Effector memory CD4-positive, alpha-beta T cell (primary cell): ENCODE measurements at places on chromosomes 13 and 19.
A peak's percentile ranks its signal among the peaks of the same experiment; 100 is the strongest.

DNA sequence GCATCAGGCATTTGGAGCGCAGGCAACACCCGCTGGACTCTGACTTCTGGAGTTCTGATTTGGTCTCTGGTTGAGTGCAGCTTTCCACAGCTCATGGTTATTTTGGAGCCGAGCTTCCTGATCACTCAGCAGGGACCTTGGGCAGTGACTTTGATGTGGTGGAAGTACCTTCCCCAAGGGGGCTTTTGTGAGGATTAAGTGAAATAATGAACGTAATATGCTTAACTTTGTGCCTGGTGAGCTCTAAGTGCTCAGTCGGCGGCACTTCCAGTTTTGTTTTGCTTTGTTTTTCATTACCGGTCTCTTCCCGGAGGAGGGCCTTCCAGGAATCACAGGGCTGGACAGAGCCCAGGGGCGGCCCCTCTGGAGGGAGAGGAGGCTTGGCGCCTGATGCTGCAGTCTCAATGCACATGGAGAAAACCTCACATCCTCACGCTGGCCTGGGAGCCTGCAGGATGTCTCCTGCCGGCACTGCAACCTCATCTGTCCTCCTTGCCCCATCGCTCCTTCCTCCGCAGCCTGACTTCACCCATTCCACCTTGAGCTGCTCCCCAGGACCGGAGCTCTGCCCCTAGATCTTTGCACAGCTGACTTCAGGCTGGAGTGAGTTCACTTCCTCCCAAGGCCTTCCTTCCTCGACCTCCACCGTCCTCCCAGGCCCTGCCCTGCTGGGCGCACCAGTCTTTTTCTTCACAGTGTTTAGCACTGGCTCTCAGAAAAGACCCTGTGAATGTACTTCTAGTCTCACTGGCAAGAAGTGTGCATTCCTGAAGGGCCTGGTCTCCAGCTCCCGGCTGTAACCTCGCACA is 1.5 kb downstream of the PLEKHF1 start:
- DNase-seq: no peak
- peak overlapping the region; percentile 83 for H3K27ac ChIP-seq
- H3K36me3 ChIP-seq: no peaks in the 10 kb centered on the region
- H3K27me3 ChIP-seq: no peaks in the 10 kb centered on the region
- peak overlapping the region; percentile 95 for H3K4me3 ChIP-seq
- H3K4me1 ChIP-seq: peaks cover 38% of the 10 kb centered on the region

DNA sequence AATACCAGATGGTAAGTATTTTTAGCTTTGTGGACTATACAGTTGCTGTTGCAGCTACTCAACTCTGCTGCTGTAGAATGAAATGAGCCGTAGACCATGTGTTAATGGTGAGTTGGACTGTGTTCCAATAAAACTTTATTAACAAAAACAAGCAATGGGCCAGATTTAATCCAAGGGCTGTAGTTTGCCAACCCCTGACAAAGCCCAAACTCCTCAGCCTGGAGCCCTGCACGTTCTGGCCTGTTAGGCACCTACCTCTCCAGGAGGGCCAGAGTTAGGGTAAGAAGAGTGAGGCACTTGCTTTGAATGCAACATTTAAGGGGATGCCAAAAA is 36.7 kb upstream of the CD33 start:
- no peak overlapping the region for H3K4me3 ChIP-seq
- H3K4me1 ChIP-seq: no peaks in the 10 kb centered on the region
- H3K27me3 ChIP-seq: peaks cover 3% of the 10 kb centered on the region
- H3K27ac ChIP-seq: no peak overlapping the region
- no peak for DNase-seq

GRCh38 chr19:49889687-49890348 is 6.9 kb downstream of the IL4I1 start:
- peaks cover 7% of the 10 kb centered on the region for H3K4me1 ChIP-seq
- peaks cover 2% of the 10 kb centered on the region for H3K36me3 ChIP-seq
- peak overlapping the region; percentile 63 for H3K4me3 ChIP-seq
- DNase-seq: peak; percentile 64

GRCh38 chr13:101202590-101202989 is 213.7 kb downstream of the NALCN start:
- H3K27me3 ChIP-seq: no peaks in the 10 kb centered on the region
- no peaks in the 10 kb centered on the region for H3K36me3 ChIP-seq
- no peak for DNase-seq
- no peak overlapping the region for H3K4me3 ChIP-seq
- no peaks in the 10 kb centered on the region for H3K4me1 ChIP-seq

DNA sequence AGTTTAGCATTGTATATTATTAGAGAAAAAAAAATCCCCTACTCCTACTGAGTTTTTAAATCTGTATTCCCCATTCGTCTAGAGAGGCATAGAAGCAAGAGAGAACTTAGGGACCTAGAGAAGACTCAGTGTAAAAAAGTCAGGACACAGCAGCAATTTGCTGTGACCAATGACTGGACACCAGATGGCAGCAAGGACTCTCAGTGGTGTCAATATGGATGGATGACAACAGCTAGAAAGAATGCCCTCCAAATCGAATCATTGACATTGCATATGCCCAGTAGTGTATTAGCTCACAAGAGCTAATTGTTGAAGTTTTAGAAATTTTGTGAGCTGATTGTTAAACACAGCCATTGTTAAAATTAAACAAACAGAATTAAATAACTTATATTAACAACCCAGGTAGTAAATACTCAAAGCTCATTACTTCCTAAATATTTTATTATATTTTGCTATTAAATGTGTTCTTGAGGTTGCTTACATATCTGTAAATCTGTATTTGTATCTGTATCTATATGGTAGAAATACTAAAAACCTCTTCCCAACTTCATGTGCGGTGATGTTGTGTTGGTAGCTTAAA is 43.9 kb downstream of the SIAH3 start:
- no peak overlapping the region for H3K27ac ChIP-seq
- H3K27me3 ChIP-seq: no peaks in the 10 kb centered on the region
- H3K4me3 ChIP-seq: no peak overlapping the region

DNA sequence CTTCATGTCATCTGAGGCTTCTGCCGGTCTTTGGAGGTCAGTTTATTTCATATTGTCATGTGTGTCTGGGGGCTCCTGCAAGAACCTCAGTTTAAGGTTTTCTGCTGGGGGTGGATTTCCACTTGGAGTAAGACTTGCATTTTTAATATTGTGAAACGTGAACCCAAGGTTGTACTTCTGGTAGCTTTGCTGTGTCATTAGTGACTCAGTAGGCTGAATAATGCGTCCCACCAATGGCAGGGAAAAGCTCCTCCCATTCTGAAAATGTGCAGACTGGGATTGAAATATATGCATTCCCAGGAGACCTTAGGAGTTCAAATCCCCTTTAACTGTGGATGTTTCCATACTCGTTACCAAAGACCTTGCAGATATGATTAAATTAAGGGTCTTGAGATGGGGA is 46.2 kb downstream of the ING1 start:
- no peak overlapping the region for H3K27ac ChIP-seq
- H3K4me3 ChIP-seq: no peak overlapping the region
- no peaks in the 10 kb centered on the region for H3K36me3 ChIP-seq
- no peaks in the 10 kb centered on the region for H3K27me3 ChIP-seq
- no peaks in the 10 kb centered on the region for H3K4me1 ChIP-seq

DNA sequence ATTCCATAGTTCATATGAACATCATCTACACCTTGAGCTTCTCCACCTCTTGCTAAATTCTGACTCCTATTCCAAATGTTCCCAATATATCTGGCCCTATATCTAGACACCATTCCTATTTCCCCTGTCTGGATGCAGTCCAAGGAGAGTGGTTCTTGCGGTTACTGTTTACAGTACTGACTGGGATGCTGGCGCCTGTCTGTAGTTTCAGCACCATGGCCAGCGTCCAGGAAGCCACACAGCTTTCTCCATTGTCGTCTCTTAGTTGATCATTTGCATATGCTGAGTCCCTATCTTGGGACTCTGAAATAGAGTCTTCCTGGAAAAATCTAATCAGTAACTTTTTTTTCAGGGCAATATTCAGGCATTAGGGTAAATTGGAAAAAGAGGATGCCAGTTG is 14.9 kb downstream of the LAIR2 start:
- no peak overlapping the region for H3K4me3 ChIP-seq
- peaks cover 4% of the 10 kb centered on the region for H3K27me3 ChIP-seq
- DNase-seq: no peak
- peaks cover 7% of the 10 kb centered on the region for H3K4me1 ChIP-seq
- H3K36me3 ChIP-seq: no peaks in the 10 kb centered on the region

DNA sequence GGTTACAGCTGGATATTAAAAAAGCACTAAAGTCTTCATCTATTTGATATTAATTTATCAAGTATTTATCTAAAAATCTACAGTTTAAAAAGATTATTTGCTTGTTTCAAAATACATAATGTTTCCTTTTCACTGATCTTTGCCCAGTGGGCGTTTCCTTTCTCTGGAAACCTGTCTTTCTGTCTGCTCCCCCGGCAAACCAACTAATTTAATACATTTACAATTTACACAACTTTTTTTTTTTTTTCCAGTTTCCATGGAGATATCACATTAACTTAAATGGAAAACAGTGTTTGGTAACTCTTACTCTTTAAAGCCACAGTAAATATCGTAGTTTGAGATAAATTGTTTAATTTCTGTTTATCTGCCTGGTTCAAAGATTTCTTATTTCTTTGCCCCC is 5.3 kb downstream of the GPC6 start:
- no peaks in the 10 kb centered on the region for H3K4me1 ChIP-seq
- H3K27ac ChIP-seq: no peak overlapping the region
- no peak overlapping the region for H3K4me3 ChIP-seq
- H3K27me3 ChIP-seq: peaks cover 2% of the 10 kb centered on the region
